ENCODE measurements at places on chromosomes 16 and 17.

- DNase-seq: no peak
Measured at GRCh38 chr17:3928406-3928805, 12.1 kb upstream of the P2RX1 start.

DNA sequence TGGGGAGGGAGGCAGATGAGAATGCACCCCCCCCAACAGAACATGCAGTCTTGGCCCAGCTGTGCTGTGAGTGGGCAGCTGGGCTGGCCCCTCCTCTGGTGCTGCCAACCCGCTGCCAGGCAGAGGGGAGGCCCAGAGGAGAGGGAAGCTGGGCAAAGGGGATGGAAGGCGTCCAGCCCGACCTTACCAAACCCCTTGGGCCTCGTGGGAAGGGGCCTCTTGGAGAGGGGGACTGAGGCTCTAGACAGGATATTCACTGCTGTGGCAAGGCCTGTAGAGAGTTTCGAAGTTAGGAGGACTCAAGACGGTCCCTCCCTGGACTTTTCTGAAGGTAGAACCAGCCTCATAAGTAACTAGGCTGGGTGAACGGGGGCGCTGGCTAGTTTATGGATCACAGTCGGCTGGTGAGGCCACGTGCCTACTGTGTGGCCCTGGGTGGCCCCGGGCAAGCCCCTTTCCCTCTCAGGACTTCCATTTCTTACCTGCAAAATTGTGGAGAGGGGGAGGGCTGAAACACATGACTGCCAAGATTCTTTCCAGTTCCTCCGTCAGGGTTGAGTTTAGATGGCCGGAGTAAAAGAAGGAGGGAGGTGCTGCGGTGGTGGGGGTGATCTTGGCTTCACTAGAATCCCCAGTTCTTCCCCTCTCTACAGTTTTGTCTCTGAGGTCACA, 857 bp upstream of the STAT5A start:
- DNase-seq: no peak

DNA sequence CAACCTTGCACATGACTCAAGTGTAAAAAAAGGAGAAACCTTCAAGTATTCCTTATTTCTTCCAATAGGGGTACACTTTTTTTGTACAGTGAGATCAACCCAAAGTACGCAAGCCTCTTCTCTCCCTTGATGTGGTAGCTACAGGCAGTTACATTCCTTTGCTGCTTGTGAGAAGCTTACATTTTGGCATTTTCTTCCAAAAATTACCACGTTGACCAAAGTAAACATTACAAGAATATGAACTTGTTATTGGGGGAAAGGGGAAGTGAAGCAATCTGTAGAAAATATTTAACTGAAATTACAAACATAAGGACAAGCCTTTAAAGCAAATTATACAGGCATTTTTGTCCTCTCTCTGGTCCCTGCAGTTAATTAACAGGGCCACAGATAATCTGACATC, 97.0 kb upstream of the TOB1 start:
- DNase-seq: no peak

DNA sequence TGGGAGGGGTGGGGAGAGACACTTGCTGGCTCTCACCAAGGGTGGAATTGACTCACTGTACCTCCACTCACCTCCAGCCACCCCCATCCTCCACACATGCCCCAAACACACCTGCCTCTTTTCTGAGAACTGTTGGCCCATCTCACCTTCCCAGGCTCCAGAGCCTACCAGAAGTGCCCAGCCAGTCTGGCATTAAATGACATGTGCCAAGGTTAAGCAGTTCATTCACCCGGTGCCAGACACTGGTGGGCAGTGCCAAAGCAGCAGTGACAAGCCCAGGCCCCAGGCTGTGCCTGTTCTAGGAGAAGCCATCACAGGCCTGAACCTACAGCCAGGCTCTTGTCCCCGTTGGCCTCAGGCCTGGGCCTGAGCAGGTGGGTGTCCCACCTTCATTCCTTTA, 11.2 kb downstream of the MVP start:
- no peak for DNase-seq

- no peak for DNase-seq
Measured at GRCh38 chr17:29177871-29178749, 2.1 kb downstream of the MYO18A start.

- no peak for DNase-seq
Measured at GRCh38 chr16:89366561-89367537, 123.5 kb downstream of the ANKRD11 start.

GRCh38 chr17:62628831-62629555, 1.5 kb downstream of the MRC2 start:
- no peak for DNase-seq

DNA sequence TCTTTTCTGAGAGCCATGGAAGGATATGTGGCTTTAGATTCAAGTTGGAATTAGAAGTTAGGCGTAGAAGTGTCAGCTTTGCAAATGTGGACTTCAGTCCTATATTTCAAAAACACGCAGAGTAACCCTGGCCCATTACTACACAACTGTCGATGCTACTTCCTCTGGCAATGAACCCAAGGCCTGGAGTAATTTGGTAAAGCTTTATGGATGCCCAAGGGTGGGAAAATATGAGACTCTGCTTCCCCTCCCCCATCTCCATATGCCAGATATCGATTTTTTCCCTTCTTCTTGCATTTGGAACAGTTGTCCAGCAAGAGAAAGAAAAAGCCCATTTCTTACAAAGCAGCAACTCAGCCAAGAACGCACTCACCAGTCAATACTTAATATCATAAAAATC, 2.9 kb upstream of the MAP1LC3B start:
- no peak for DNase-seq

DNA sequence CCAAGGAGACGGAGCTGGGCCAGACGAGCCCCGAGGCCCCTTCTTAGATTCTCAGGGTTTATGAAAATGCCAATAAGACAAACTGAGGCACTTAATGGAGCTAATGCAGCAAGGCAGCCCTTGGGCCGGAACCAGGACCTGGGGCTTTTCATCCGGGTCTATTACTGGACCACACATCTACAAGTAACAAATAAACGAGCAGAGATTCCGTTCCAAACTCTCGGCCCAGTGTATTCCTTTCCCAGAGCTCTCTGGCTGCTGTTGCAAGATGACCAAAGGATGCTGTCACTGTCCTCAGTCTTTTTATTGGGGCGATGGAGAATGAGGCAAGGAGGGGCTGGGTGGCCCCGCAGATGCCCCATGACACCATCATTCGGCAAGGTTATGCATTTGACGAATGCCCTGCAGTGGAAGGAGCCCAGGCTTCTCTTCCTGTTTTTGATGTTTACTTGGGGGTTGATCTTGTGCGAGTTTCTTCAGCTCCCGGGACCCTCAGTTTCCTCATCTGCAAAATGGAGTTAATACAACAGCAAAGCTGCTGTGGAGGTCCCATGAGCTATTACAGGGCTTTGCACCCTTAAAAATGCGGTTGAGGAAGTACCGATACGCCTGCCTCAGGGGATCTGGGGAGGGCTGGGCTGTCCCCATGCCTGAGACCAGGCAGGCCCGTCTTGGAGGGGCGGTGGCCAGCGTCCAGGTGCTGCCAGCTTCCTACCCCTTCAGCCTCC, 1.1 kb upstream of the NTN1 start:
- no peak for DNase-seq

DNA sequence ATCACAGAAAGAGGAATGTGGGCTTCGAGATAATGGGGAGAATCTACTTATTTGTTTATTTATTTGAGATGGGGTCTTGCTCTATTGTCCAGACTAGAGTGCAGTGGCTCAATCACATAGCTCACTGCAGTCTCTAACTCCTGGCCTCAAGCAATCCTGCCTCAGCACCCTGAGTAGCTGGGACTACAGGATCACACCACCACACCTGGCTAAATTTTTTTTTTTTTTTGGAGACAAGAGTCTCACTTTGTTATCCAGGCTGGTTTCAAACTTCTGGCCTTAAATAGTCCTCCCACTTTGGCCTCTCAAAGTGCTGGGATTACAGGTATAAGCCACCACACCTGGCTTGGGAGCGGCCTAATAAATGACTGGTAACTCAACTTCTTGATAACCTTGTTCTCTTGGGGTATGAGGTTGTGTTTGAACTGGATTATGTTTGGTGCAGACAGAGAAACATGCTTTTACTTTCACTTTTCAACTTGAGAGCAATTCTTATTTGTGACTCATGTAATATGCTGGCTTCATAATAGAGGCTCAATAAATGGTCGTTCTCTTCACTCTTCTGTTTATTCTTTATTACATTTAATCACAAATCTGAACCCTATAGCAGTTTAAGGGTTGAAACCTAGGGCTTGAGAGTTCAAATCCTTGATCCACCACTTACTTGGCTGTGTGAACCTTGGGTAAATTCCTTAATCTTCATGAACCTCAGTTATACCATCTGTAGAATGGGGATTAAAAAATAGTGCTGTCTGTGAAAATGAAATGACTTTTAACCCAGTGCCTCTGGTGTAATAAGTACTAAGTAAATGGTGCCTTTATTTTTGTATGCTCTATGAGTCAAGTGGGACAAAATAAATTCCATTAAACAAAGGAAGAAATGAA, 129.1 kb upstream of the HS3ST2 start:
- no peak for DNase-seq

GRCh38 chr17:80345321-80345720, 69.6 kb upstream of the ENDOV start:
- no peak for DNase-seq

GRCh38 chr16:66605979-66606751, 1.7 kb downstream of the CMTM3 start:
- DNase-seq: no peak

DNA sequence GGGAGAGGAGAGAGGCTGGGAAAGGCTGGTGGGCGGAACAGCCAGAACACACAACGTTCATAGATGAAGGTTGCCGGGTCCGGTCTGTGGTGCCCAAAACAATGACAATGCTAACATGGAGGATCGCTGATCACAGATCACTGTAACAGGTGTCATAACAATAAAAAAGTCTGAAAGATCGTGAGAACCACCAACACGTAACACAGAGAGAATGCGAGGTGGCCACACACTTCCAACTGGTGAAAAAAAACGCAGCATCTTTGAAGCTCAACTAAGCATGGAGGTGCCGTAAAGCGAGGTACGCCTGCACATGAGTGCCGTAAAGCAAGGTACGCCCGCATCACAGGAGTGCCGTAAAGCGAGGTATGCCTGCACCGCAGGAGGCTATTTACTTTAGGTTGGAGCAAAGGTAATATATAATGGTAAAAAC, 42.3 kb downstream of the ABR start:
- no peak for DNase-seq

- DNase-seq: no peak
Measured at GRCh38 chr17:54180950-54181349, 358.2 kb downstream of the KIF2B start.

DNA sequence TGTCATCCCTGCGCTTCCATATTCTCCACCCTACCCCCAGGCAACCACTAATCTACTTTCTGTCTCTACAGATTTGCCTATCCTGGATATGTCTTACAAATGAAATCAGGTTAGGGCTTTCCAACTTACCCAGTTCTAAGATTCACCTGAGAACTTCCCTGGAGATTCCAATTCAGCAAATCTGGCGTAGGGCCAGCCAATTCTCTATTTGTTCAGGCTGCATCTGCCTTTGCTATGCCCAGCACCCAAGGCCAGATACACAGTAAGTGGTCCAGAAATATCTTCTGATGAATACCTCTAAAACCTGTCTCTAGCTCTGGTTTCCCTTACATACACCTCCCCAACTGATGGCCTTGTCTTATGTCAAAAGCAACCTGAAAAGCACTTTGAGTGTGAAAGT, 10.4 kb upstream of the CTCF start:
- no peak for DNase-seq

GRCh38 chr17:30831257-30831656, 509 bp upstream of the ATAD5 start:
- DNase-seq: no peak

DNA sequence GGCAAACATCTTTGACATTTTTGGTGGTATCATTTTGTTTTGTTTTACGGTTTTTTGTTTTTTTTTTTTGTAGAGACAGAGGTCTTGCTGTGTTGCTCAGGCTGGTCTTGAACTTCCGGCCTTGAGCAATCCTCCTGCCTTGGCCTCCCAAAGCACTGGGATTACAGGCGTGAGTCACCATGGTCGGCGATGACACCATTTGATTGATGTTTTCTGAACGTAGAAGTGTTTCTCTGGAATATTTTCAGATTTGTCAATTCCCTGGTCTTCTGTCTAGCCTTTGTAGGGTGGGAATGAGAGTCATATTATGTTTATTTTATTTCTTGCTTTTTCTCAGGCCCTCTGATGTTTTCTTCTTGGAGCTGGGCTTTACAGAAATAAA, 32.2 kb upstream of the BRD7 start:
- DNase-seq: no peak

DNA sequence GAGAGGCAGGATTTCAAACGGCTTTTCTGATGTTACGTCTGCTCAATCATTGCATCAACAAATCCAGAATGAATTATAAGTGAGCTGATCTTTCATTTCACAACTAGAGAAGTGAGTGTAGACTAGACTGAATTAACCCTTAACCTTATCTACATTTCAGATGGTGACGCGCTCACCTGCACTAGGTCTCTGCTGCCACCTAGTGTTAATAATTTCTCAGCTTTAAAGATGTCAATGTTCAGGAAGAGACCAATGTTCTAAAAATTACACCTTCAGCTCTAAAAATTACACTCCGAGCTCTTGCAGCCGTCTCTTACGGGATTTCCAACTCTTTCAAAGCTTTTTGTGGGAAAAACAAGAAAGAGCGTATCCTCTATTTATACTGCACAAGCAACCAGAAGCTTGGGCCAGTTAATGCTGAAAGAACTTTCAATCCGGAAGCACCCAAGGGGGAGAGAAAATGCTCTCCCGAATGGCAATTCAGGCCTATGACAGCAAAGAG, 88.2 kb upstream of the FA2H start:
- no peak for DNase-seq

- no peak for DNase-seq
Measured at GRCh38 chr16:21161211-21161610, 2.7 kb downstream of the LDAF1 start.

- DNase-seq: no peak
Measured at GRCh38 chr16:29943846-29944799, 17.8 kb upstream of the TMEM219 start.

GRCh38 chr16:88061346-88062110, 110.3 kb downstream of the BANP start:
- no peak for DNase-seq

- DNase-seq: no peak
Measured at GRCh38 chr16:12210258-12210880, 233.8 kb downstream of the SNX29 start.

DNA sequence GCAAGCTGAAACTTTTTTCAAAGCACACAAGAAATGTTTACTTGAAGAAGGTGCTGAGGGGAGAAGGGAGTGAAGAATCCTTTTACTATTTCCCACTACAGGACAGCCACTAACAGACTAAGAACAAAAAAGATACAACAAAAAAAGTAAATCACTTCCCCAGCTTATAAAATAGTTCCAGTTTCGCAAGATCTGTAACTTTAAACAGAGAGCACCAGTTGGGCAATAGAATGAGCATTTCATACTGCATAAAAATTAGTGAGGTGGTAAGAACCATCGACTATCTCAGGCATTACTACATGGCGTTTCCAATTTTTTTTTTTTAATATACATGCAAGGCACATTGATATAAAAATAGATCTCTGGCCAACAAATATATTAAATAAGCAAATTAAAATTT, 11.1 kb downstream of the CRYBA1 start:
- no peak for DNase-seq

DNA sequence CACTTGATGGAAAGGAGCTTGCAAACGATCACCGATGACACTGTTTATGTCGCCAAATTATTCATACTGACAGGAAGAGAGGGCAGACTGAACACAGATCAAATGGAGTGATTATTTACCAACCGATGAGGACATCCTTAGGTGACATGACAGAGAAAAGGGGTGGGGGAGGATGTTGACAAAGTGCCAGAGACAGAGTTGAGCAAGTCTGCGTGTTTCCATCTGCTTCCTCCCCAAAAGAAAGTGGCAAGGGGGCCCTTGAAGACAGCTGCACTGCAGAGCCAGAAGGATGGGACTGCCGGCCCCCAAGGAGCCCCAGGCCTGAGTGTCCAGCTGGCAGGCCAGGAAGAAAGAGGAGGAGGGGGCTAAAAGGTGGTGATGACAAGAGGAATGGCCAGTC, 191.0 kb upstream of the RPL38 start:
- DNase-seq: no peak
